ENCODE measurements at places on chromosomes 11 and 22. TPM values are rescaled to one million over a fixed set of nuclear protein-coding genes. Genes with fewer than 3 reads are reported as not detected.

OR8G5 gene
- total RNA-seq: not detected

GAL3ST1 gene
- total RNA-seq: not detected

ZNF70 gene
- total RNA-seq: 1.4 TPM

LRRN4CL gene
- total RNA-seq: 1.1 TPM

CACNA1I gene
- total RNA-seq: 0.08 TPM

KIAA1671 gene
- total RNA-seq: 43.3 TPM

MMP3 gene
- 0.56 TPM for total RNA-seq

DNA sequence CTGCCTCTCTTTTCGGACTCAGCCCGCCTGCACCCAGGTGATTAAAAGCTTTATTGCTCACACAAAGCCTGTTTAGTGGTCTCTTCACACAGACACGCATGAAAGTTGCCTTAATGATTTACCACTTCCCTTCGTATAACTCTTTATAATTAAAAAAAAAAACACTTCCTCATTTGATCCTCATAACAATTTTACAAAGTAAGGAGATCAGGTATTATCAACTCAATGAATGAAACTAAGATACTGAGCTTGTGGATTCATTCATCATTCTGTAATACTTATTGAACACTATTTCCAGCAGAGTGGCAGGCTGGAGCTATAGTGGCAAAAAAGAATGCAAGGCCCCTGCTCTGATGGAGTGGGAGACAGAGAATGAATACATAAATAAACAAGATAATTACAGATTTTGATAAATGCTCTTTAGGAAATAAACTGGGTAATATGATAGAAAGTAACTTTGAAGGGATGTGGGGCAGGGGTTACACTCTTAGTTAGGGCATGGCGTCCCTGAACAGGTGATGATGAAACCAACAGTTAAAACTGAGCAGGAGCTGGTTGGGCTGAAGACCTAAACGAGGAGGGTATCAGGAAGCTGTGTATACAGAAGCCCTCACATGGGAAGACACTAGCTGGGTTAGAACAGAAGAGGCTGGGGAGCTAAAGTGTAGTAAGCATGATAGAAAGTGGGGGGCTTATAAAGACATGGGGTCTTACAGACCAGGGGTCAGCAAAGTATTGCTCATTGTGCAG is 5.4 kb upstream of the CRTAM start:
- no peak for ATAC-seq

GRCh38 chr11:111808834-111809233 is 42.6 kb upstream of the PPP2R1B start:
- no peak for ATAC-seq

GRCh38 chr22:49613511-49614270 is 214.0 kb downstream of the BRD1 start:
- ATAC-seq: no peak

DNA sequence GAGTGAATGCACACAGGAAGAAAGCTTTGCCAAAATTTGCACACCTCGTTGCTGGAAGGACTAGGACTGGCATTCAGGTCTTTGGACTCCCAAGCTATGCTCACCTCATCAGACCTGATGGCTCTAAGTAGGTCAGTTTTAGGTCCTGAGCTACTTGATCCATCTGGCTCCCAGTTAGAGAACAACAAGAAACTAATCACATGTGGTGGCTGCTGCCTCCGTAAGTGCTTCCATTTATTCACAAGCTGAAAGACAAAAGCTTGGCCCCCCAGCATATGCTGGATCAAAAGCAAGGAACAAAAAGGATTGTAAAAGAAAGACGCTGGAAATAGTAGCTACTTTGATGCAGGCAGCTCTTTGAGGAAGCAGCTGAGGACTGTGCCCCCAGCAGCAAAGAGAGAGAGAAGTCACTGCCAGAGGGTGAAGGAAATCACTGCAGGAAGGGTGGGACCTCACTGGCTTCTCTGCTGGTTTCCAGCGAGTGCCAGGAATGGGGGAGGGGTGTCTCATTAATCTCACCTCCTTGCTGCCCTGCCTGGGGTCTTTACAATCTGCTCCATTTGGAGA is 268.9 kb downstream of the KIRREL3 start:
- ATAC-seq: no peak

DNA sequence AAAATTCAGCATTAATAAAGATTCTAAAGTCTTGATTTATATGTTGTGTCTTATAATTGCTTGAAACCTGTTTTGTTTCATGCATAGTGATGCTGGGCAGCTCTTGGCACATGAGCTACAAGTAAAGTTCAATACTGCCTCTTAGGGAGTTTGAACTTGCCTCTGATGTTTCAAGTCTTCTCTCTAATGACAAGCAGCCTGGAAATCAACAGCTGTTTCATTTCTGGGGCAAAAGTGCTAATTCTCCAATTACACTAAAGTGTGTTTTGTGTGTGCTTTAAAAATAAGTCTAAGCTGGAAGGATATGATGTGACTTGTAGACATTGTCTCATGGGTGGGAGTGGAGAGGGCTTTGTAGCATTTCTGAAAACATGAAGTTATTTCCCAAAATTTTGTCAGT is 23.7 kb upstream of the SESN3 start:
- no peak for ATAC-seq

- no peak for ATAC-seq
Measured at GRCh38 chr11:38278457-38279141, 1680.6 kb upstream of the RAG2 start.
